ENCODE measurements at places on chromosomes 16 and 17.

DNA sequence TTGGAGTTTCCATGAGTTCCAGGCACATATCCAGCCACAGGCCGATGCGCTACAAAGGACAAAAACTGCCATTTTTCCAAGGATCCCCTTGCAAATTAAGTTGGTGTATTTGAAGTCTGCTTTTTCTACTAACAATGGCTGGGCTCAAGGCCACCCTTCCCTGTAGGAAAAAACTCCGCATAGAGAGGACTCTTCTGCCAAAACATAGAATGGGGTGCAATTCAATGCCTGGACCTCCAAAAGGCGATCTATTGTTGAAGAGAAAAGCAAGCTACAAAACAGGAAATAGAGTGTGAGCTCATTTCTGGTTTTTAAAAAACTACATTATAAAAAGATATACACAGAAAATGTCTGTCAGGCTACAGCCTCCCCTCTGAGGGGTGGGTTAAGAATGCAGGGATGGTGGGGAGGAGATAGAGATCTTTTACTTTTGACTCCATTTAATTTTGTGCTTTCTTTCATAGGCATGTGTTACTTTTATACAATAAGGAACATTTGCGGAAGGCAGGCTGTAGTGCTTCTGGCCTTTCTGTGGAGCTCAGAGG lies 22.9 kb upstream of the PRSS54 start:
- peak; percentile 10 for DNase-seq

GRCh38 chr16:68972720-68973119 lies 129.4 kb downstream of the TANGO6 start:
- no peak for DNase-seq

DNA sequence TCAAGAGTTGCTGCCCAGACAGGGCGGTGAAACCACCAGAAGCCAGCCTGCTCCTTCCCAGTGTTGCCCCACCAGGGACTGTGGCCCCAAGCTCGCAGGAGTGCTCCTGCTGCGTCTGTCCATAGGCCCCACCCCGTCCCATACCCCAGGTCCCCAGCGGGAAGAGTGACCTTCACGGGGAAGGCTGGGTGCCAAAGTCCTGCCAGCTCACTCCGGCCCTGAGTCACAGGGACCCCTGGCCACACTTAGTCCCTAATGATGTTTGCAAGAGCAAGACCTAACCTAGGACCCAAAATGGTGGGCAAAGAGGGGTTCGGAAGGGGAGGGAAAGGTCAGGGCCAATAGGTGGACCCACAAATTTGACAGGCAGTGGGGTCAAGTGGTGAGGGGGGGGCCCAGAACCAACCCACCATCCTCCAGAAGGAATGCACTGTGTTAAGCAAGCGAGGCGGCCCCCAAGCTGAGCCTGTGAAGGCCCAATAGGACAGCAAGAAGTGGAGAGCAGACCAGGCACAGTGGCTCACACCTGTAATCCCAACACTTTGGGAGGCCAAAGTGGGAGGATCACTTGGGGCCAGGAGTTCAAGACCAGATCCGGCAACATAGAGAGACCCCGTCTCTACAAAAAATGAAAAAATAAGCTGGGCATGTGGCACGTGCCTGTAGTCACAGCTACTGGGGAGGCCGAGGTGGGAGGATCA lies 3.3 kb downstream of the DOK4 start:
- DNase-seq = no peak

GRCh38 chr17:41806685-41807445 lies 4.9 kb downstream of the P3H4 start:
- DNase-seq = no peak

GRCh38 chr17:2703606-2704005 lies 8.0 kb downstream of the CLUH start:
- no peak for DNase-seq

- no peak for DNase-seq
Measured at GRCh38 chr17:47987240-47987835, 16.4 kb downstream of the CDK5RAP3 start.

DNA sequence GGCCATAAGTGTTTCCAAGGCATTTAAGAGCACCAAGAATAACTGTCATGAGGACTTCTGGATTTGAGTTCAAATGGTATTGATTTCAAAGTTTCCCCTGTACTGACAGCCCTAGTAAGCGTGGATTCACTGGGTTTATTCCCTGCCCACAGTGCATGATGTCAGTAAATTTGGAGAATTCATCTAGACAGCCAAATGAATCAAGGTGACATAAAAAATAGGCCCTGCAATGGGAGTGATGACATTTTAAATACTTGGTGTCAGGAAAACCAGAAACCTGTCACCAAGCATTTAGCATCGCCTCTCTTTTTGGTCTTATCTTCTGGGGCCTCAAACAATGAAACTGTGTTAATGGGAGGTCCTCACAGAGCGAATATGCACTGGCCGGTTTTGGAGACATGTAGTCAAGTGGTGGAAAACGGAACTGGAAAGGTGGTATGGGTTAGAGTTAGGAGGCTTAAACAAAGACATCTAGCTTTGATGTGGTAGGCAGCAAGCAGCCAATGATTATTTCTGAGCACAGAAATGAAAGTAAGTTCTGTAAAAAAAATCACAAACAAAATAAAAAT lies 29.1 kb downstream of the COG4 start:
- no peak for DNase-seq

DNA sequence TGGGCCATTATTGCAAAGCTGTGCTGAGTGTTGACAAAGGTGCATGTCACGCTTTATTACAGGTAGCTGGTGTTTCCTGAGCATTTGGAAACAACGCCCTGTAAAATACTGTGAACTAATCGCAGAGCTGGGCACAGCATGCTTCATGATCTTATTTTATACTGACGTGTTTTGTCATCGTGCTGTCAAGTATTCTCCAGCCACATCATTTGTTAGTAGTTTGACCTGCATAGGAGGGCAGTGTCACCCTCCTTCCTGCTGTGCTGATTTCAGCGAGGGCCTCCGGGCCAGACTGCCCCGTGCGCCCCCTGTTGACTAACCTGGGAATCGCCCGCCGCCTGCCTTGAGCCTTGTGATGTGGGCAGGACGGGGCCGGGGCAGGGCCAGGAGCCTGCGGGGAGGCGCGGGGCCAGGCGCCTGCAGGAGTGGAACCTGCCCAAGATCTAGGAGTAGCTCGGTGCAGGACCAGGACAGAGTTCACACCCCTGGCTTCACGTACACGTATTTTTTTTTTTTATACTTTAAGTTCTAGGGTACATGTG lies 820.7 kb downstream of the KCNJ18 start:
- DNase-seq = no peak

GRCh38 chr17:75633486-75634375 lies 497 bp downstream of the SMIM5 start:
- DNase-seq = peak; percentile 88

DNA sequence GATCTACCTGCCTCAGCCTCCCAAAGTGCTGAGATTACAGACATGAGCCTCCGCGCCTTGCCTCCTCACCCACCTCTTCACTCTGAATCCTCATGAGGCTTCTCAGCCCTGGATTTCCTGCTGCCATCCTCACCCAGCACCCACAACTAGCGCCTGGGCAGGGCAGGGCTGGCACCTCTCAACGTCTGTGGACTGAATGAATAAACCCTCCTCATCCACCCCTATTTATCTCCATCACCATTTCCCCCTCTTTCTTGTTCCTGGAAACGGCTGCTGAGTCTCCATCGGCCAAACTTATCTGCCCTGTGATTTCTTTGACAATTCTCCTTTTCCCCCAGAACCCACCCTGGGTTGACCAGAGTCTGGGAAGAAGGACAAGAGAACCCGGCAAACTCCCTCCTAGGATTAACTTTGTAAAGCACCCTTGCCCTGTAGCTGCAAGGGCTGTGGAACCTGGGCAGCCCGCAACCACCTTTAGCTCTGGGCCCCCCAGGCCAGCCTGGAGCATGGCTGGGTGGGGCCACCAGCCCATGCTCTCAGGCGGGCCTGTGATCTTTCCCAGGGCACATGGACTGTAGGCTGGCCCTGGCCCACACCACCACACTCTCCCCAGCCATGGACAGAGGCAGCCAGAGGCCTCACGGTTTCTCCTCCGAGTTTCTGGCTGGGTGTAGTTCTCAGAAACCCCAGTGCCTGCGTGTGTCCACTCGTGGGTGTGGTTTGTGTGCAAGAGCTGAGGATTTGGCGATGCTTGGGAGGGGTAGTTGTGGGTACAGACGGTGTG lies 2.4 kb downstream of the SPN start:
- no peak for DNase-seq

DNA sequence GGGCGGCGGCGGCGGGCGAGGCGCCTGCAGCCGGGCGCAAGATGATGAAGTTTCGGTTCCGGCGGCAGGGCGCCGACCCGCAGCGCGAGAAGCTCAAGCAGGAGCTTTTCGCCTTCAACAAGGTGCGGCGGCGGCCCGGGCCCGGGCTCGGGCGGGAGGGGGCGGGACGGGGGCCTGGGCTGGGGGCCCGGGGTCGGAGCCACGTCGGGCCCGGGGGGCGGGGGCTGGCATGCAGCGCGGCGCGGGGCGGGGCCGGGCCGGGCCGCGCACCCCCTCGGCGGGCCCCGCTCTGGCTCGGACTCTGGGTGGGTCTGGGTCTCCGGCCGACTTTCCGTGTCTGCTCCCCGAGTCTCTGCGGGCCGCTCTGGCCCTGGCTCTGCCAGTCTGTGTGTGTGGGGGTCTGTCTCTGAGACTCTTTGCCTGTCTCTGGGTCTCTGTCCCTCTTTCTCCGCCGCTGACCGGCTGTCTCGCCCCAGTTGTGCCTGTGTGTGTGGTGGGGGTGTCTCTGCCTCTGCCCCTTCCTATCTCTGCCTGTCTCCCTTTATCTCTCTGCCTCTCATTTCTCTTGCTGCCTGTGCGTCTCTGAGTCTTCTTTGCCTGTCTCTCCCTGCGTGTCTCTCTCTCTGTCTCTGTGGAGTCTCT lies 328 bp downstream of the LLGL1 start:
- DNase-seq = no peak

GRCh38 chr17:5587438-5588032 lies 3.2 kb upstream of the NLRP1 start:
- peak; percentile 78 for DNase-seq

DNA sequence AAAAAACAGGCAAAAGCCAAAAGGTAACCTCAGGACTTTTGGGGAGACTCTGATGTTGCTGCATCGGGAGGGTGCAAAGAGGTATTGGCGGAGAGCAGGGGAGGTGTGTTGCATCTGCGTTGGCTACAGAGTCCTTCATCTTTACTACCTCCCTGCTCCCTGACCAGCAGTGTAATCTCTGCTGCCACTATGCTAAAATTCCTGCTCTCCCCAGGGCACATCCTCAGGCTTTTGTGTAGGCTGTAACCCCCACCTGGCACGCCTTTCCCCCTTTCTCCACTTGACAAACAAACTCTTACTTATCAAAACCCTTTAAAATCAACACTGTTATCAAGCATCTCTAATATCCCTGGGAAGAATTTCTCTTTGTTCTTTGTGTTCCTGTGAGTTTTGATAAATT lies 435.3 kb downstream of the HAPSTR1 start:
- DNase-seq = no peak

DNA sequence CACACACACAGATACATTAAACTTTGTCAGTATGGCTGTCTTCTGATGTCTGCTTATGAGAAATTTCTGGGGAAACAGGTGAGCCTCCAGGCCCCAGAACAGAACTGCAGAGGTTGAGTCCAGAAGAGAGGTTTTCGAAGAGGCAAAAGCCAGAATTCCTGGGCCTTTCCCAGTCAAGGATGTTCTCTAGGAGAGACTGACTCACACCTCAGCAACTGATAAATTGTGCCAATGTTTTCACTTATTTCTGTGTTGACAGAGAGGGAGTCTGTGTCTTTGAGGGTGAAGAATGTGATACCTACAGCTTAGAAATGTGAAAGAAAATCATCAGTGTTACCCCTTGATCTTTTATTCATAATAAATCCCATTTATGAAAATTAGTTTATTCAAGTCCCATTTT lies 30.3 kb downstream of the LDHD start:
- DNase-seq = no peak

DNA sequence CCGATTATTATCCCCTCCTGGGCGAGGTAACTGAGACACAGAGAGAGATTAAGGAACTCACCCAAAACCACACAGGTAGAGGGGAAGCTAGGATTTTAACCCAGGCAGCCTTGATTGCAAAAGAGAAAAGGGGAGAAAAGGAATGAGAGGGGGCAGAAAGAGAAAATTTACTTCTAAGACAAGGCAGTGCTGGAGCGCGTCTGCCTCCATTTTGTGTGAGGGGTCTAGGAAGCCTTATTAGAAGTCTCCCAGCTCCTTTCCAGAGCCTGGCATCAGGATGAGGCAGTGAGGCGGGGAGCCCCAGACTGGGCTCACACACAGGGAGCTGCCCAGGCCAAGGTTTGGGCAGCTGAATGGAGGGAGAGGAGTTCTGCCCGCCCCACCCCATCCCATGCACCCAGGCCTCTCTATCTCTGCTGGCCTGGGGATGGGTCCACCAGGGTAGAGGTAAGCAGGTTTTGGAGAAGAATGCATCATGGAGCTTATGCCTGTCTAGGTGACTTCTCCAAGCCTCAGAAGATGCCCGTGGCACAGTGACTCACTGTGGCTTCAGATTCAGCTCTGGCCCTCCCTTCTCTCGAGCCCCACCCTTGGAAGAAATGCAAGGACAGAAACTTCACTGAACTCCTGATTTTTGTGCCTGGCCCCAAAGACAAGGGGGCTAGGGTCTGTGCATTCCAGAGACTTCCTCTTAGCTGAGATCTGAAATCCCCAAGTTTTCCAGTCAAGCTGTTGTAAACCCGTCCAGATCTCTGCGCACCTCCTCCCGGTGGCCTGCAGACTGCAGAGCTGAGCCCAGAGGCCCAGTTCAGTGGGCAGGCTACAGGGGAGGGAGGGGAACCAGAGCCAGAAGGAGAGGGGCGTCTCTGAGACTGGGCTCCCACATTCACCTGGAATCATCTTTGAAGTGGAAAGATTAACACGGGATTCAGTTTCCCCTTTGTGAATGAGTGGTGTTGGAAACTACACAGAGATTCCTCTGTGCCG lies 95.1 kb upstream of the CDH5 start:
- no peak for DNase-seq

DNA sequence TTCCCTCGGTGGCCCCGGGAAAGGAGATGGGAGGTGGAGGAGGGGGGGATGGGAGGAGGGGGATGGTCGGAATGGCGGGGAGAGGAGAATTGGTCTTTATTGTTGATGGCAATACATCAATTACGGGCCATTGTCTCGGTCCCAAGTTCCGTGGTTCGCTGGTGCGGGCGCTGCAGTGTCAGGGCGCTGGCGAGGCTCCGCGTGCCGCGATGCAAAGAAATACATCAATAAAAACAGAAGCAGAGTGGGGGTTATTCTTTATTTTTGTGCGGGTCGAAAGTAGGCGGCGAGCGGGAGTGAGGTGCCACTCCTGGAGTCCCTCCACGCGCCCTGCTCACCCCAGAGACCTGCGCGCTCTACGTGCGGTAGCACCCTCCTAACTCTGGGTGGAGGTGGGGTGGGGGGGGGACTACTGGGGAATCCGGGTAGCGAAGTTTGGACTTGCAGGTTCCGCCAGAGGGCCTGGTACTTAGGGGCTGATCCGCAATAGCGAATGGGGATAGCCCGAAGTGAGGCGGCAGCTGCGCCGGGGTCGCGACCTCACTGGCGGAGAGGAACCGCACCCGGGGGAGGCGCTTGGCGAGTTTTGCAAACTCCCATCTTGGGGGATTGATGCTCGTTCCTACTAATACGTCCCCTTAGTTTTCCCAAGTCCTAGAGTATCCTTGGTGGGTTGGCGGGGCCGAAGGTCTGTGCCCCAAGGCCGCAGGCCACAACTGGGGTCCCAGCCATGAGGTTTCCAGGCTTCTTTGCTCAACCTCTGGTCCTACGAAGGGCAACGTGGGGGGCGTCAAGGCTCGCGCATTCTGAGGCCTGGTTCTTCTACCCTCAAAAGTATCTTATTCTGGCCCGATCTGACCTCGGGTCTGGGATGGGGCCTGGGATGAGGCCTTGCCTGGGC lies 3.5 kb upstream of the SALL1 start:
- DNase-seq = peak; percentile 65

GRCh38 chr17:9173386-9173983 lies 152.2 kb downstream of the NTN1 start:
- DNase-seq = no peak

- DNase-seq = no peak
Measured at GRCh38 chr16:57527027-57527426, 9.3 kb downstream of the CCDC102A start.

All from globus pallidus (tissue), 1 donor.